Activated T-helper 2 cell treated with anti-CD3 and anti-CD28 coated beads, Interferon-gamma antibody, Interleukin-2, Interleukin-4, amounts not matched to agents 10 μg/mL and 5 μg/mL and 100 μg/mL, durations not matched to agents 14 hours and 24 hours and 36 hours (primary cell): ENCODE measurements at places on chromosomes 3 and 15. TPM values are rescaled to one million over a fixed set of nuclear protein-coding genes. Genes with fewer than 3 reads are reported as not detected.

GRCh38 chr3:161107311-161107710, 2.2 kb upstream of the B3GALNT1 start:
- no peak for DNase-seq

GRCh38 chr3:139482206-139482605, 5.9 kb upstream of the RBP2 start:
- no peak for DNase-seq

CLN6 gene
- total RNA-seq: 82.4 and 84.9 TPM in 2 replicates

- DNase-seq: no peak
These were observed 82.7 kb downstream of the CD47 start for GRCh38 chr3:108008106-108008505.

SPTBN5 gene
- total RNA-seq: 0.41 and 0.90 TPM in 2 replicates

GRCh38 chr15:43251871-43252250, 14.9 kb downstream of the TGM5 start:
- no peak for DNase-seq

MAP6D1 gene
- total RNA-seq: 1.1 and 2.9 TPM in 2 replicates

DNA sequence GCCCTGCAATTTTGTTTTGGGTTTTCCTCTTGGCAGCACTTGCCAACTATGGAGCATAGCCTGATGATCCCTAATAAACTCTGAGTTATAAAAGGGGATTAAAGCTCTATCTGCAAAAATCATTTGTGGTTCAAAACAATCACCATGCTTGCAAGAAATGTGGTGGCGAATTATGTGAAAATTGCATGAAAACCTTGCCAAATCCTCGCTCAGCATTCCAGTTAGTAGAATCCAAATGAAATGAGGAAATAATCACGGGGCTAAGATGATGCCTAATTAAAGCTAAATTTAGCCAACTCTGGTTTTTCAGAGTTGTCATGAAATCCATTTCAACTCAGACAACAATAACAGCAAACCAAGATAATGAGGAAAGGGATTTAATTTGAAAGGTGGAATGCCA, 73.0 kb upstream of the PROK2 start:
- DNase-seq: no peak

COX5A gene
- 311 and 333 TPM in 2 replicates for total RNA-seq

DNA sequence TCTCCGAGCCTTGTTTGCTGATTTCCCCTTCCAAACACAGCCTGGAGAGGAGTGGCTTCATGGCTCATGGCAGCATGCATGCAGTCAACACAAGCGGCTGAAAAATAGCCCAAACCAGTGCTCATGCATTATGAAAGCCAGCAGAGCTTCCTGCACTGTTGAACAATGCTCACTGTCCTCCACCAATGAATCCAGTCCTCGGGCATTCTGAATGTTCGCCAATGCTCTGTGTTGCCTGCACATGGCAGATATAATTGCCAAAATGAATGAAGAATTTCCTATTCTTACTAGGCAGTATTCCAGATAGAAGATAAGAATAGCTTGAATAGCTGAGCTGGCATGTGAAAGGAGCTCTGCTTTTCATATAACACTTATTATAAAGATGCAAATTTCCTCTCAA, 252.7 kb downstream of the ROBO1 start:
- DNase-seq: no peak

PAK6 gene
- 0.27 and 0.78 TPM in 2 replicates for total RNA-seq

A4GNT gene
- total RNA-seq: not detected in 2 replicates

DNA sequence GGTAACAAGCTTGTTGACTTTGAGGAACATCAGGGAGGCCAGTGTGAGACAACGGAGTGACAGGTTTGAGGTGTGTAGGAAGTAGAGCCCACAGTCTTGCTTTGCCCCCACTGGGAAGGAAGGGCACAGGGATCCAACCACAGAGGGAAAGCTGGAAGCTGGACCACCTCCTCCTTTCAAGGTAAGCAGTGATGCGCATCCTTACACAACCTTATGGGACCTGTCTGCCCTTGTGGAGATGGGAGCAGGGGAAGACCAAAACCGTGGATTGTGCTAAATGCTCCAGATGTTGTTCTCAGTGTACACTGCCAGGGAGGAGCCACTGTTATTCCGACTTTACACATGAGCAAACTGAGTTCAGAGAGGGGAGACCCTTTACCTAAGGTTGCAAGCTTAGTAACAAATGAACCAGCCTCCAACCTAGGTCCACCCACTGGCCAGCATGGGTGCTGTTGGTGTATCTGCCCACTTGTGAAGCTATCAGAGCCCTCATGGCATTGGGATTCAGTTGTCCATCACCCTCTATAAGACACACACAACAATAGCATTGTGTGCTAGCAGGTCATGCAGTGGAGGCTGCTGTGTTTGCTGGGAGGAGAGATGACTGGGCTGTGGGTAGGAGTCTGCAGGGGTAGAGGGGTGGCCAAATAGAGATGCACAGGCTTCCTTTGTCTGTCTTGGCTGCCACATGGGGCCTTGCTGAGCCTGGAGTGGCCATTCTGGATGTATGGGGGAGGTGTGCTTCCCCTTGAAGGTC, 586 bp upstream of the LSMEM2 start:
- DNase-seq: no peak

GRCh38 chr3:194399874-194400411, 877 bp upstream of the GP5 start:
- DNase-seq: no peak

GRCh38 chr3:147618691-147619090, 209.5 kb downstream of the ZIC1 start:
- DNase-seq: no peak

STAC gene
- total RNA-seq: not detected in 2 replicates

DNA sequence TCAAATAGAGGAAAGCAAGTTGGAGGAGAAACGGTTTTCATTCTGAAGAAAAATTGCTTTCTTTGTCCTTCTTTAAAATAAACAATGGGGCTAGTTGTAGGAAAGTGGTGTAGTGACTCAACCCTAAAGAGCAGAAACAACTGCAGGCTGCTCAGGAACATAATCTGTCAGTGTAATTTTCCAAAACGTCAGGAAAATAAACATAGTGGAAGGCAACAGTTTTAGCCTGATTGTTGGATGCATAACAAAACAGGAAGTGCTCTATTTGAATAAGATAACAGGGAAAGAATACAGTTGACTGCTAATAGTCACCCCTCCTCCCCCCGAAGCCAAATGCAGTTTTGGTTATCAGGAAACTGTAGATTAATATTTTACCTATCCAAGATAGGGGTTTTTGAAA, 167.6 kb downstream of the ECT2 start:
- DNase-seq: no peak

WNT5A gene
- 0.05 TPM in 2 replicates for total RNA-seq

CIAO2A gene
- 76.1 and 78.3 TPM in 2 replicates for total RNA-seq

GRCh38 chr3:22966349-22966748, 236.8 kb upstream of the UBE2E2 start:
- DNase-seq: no peak

DNA sequence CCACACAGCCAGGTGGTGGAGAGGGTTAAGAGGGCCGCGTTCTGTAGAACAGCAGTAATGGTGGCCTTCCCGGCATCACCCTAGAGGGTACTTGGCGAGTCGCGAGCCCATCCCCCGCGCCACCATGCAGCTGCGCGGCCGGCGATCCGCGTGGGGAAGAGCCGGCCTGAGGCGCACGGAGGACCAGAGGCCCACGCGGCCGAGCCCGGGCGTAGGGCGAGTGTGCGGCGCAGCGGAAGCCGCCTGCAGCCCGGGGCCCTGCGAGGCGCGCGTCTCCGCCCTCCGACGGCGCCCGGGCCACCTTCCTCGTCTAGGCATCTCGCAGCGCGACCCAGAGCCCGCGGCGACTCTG, 423 bp downstream of the TKT start:
- DNase-seq: no peak

SPPL2A gene
- total RNA-seq: 97.3 and 99.0 TPM in 2 replicates

SLC2A2 gene
- not detected in 2 replicates for total RNA-seq

GRCh38 chr3:97257942-97258697, 443.7 kb downstream of the EPHA6 start:
- no peak for DNase-seq

BTLA gene
- total RNA-seq: 31.1 and 35.7 TPM in 2 replicates

GRCh38 chr3:45183872-45184262, 37.7 kb upstream of the CDCP1 start:
- DNase-seq: no peak

DNA sequence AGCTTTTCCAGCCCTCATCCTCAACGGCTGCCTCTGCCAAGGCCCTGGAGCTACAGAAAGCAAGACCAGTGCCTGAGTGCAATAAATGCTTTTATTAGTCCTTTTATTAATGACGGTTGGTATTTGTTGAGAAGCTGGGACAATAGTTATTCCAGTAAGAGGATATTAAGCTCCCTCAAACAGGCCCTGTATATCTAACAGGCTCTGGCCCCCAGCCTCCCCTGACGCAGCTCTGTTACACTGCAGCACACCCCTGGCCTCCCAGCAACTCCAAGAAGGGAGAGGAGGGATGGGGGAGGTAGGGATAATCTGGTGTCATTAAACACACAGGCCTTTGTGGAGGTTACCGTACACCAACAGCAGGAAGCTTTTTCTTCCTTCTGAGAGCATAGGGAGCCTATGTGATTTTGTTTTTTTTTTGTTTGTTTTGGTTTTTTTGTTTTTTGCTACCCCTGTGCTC, 30.8 kb upstream of the MAGEF1 start:
- no peak for DNase-seq

CYP1A1 gene
- 0.37 and 0.48 TPM in 2 replicates for total RNA-seq

P2RY1 gene
- 1.7 and 2.1 TPM in 2 replicates for total RNA-seq

- no peak for DNase-seq
These were observed 42.4 kb upstream of the RHO start for GRCh38 chr3:129485721-129486663.

GRCh38 chr15:29689287-29689986, 132.8 kb downstream of the TJP1 start:
- no peak for DNase-seq

GRCh38 chr15:89985111-89985510, 16.0 kb upstream of the ZNF710 start:
- no peak for DNase-seq

DNA sequence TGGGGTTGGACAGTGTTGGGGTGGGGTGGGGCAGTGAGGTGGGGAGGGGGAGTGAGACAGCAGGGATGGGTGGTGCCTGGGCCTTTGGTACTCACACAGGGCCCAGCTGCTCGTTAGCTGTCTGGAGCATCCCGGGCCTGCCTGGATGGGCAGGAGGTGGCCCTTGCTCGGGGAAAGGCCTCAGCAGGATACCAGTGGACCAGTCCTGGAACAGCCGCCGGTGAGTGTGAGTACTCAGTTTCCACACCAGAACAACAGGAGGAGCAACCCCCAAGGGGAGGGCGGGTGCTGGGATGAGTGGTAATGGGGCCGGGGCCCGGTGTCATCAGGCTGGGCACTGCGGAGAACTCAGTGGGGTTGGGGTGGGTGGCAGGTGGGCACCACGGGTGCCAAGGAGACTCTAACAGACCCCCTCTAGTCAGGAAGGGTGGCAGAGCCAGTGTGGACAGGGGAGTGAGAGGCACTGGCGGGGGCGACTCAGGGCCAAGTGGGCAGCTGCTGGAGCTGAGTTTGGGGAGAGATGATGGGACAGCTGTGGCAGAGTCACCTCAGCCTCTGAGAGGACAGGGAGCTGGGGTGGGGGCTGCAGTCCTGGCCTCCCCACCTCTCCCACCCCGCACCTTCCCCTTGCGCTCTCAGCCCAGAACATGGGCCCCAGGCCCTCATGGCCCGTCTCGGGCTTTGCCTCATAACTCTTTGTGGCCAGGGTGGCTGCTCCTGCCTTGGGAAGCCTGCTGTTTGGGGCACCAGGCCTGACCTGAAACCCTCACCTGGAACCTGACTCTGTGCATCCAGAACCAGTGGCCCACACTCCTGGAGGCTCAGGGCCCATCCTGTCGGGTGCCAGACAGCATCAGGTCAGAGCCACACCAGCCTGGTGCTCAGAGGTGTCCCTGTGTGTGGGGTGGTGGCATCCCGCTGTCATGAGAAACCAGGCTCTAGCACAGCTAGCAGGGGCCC, 52.1 kb upstream of the PRR23E start:
- no peak for DNase-seq

GRCh38 chr3:179473565-179473964, 22.3 kb upstream of the GNB4 start:
- no peak for DNase-seq

DNA sequence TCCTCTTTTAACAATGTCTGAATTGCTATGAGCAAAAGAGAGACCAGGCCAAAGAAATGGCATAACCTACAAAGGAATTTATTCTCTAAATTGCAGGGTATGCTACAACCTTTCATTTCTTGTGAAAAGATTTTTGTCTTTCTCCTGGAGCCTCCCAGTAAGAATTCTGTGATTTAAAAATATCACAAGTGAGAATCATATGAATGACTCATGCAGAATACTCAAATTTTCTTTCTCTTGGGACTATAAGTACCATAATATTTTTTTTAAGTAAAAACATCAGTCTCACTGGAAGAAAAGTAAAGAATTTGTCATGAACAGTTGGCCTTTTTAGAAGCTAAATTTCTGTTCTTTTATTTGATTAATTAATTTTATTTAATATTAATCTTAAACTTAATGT, 26.3 kb downstream of the SYNPR start:
- no peak for DNase-seq

DNA sequence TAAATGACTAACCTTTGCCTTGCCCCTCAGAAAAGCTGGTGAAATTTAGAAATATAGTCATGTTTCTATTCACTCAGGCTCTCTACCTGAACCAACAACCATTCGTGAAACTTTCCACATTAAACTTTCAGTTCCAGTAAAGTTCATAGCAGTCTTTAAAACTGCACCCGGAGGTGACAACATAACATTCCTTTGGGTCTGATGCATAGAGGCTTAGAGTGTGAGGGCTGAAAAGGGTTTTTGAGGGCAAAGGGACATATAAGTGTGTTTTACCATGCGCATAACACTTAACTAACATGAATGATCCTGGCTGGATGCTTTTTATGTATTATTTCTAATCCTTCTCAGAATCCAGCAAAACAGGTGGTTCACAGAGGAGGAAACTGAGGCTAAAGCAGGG, 471.7 kb upstream of the MCTP2 start:
- no peak for DNase-seq

GRCh38 chr15:69807721-69808120, 290.0 kb downstream of the TLE3 start:
- DNase-seq: no peak

- DNase-seq: no peak
These were observed 144.0 kb downstream of the CHSY1 start for GRCh38 chr15:101107625-101108460.

DNA sequence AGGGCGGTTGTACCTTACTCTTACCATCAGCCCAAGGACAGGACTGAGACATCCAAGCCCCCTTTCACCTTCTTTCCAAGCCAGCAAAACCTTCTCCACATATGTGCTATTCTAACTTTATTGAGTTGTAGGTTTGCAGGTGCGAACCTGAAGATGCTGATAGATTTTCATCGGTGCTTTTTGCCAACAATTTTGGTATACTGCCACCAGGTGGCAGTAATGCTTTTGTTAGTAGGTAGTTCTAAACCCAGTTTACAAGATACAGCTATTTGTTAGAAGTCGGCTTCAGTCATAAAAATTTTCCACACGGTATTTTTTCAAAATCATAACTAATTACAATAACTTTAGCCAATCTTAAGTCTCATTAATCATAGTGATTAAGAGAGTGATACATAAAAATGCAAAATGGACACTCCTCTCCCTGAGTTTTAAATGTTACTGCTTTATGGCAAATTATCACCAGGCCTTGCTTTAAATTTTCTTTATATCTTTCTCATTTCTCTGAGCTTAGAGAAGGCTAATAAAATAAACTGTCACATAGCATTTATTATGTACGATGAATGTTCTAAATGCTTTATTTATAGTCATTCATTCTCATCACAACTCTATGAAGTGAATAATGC, 636 bp downstream of the TBC1D21 start:
- no peak for DNase-seq

HYPK gene
- total RNA-seq: 23.6 and 24.3 TPM in 2 replicates

GRCh38 chr3:141065258-141065657, 14.1 kb downstream of the SPSB4 start:
- no peak for DNase-seq
